SHP77 treated with DMSO at 0.1 percent for 48 hours (cell line): ENCODE measurements at places on chromosomes 3 and 15.

DNA sequence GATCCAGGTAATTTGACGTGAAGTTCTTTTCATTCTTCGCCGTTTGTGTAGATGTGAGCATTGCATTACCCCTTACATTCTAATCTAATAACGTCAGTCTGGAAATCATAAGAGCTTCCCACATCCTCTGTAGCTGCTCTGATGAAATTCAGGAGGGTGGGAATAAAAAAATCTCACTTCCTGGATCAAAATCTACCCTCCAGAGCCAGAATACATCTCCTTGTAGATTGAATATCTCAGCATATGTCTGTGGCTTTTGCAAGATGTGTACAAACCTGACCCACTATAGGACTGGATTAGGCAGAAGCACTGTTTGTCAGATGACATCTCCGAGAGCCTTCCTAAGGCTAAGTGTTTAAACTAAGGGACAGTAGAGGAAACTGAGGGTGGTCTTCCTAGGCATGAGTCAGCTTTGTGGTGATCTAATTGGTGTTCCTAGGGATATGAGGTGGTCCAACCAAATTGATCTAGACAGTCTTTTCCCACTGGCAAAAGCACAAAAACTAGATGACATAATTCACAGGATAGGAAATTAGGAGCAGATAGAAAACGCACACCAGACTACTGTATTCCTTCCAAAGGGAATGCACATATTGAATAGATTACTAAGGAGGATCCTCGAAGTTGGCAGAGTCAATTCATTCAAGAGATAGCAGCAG lies 216.3 kb upstream of the LRTM1 start:
- DNase-seq = no peak

DNA sequence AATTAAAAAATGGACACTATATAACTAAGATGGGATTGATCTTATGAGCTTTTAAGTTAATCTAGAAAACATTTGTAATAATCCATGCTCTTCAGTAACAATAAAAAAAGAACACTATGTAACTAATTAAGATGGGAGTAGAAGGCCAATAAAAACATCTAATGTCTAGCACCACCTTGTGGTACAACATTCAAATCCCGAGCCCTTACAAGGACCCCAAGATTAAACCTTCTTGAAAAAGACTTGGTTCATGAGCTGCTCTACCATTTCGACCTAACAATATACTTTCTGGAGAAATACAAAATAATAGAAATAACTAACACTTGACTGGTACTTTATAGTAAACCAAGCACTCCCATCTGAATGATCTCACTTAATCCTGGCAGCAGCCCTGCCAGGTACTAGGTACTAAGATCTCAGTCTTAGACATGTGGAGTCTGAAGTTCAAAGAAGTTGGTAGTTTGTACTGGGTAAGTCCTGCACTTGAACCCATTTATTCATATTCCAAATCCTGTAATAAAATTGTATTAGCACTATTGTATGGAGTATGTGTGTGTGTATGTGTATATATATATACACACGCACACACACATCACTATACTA lies 21.8 kb downstream of the METTL6 start:
- DNase-seq = peak; percentile 16

GRCh38 chr3:152244517-152244888 lies 24.2 kb upstream of the MBNL1 start:
- DNase-seq = no peak

DNA sequence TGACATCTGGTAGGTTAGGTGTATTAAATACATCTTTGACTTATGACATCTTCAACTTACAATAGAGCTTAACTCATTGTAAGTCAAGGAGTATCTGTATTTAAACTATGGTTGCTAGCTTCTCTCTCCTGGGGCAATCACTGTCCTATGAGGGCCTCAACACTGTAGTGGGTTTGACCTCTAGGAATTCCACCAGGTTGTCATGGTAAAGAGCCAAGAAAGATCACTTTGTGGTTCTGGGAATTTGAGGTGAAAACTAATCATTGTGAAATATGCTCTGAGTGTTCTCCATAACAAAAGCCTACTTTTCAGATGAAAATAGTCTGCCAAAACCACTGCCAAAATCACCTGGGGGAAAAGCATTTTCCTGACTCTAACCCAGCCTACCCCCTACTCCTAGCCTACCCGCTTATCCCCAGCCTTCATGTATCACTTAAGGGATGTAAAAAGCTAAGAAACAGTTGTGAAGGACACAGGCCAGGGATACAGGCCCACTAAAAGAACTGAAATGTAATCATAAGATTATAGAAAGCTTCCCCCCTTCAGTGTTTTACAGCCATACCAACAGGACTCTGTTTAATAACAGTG lies 723.8 kb downstream of the MECOM start:
- no peak for DNase-seq

GRCh38 chr15:41494922-41495735 lies 1.5 kb downstream of the ITPKA start:
- DNase-seq = no peak
